ENCODE measurements at places on chromosomes 5 and 9.

DNA sequence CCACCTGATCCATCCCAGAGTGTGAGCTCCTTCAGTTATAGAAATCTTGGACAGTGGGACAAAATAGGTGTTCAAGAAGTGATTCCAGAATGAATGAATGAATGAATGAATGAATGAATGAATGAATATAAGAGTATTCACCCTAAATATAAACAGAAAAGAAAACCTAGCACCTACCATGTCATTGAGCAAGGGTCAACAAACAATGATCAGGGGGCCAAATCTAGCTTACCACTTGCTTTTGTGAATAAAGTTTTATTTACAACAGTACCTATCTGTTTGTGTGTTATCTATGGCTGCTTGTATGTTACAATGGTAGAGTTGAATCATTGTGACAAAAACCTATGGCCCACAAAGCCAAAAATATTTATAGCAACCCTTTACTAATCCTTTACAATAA lies 43.9 kb upstream of the CEP78 start:
- no peak for DNase-seq

GRCh38 chr5:55908804-55909203 lies 57.6 kb downstream of the IL31RA start:
- DNase-seq: no peak

DNA sequence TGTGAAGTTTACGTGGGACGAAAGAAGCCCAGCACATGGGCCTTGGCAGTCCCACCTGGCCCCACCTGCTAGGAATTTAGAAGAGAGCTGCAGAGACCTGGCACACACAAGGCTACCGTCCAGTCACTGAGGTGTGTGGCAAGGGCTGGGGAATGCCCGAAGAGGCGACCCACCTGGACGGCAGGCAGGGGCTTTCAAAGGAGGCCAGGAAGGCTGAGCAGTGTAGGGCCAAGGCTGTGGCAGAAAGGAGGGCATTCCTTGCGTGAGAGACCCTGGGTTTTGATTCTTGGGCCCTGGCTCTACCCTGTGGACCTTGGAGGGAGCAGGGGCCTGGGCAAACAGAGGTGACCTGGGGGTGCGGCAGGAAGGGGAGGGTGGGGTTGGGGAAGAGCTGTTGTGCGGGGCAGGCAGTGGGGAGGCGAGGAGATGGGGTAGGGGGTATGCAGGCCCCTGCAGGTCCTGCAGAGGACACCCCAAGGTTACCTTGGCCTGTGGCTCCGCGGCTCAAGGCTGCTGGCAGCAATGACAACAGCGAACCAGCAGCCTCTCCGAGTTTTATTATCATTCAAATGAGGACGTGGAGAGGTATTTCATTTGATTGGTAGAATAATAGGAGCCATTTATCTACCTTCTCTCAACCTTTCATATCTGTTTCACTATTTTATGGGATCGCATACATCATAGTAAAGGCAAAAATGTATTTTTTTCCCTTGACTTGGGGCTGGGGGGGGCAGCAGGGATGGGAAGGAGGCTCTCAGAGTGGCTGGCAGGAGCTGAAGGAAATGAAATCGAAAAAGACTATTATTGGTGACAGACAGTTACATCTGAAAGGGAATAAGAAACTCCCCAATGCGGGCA lies 24.8 kb downstream of the TSPAN17 start:
- no peak for DNase-seq

DNA sequence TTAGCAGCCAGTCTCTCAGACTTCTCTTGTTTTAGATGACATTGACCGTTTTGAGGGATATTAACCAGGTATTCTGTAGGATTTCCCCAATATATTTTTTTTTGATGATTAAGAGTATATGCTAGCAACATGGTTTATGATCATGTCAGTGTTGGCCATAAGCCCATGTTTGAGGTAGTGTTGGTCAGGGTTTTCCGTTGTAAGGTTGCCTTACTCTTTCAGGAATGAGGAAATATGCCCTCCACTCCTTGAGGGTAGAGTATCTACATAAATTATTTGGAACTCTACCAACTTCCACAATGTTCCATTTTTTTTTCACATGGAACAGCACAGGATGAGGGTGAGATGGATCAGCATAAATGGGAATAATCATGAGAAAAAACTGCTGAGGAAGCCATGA lies 188.4 kb upstream of the PRDM9 start:
- DNase-seq: no peak

DNA sequence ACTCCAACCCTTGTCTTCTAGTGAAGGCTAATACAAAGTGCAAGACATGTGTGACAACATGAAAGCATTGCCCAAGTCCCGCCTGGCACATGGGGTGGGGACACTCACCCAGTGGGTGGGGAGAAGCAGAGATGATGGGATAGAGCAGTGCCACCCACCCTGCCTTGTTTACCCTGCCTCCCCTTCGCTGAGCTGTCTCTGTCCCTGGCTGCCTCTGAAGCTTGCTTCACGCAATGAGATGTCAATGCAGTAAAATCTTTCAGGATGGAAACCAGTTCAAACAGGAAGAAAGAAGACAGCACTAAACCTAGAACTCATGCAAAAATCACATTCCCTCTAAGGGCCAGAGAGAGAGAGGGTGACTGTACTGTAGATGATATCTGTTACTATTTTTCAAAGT lies 148.0 kb downstream of the INSYN2B start:
- DNase-seq: no peak

DNA sequence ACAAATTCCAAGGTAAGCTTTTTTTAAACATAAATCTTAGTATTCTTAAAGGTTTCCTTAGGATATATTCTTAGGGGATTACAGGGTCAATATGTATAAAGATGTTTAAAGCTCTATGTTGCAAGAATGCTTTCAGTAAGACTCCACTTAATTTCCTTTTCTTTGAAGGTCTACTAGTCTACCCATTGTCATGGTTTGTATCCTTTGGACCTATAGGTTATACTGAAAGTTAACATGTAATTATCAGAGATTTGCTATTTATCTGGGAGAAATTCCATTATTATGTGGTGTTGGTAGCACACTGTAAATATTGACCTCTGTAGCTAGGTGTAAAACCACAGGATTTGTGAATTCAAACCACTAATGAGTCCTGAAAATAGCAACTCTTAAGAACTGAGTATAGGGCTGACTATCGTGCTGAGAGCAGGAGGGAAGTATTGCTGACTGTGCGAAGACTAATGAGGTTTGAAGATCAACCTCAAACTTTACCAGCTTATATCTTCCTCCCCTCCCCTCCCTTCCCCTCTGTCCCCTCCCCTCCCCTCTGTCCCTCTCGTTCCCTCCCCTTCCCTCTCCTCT lies 85.6 kb downstream of the GADD45G start:
- DNase-seq: peak; percentile 56

- DNase-seq: no peak
Measured at GRCh38 chr5:96885518-96886338, 9.4 kb downstream of the ERAP2 start.

DNA sequence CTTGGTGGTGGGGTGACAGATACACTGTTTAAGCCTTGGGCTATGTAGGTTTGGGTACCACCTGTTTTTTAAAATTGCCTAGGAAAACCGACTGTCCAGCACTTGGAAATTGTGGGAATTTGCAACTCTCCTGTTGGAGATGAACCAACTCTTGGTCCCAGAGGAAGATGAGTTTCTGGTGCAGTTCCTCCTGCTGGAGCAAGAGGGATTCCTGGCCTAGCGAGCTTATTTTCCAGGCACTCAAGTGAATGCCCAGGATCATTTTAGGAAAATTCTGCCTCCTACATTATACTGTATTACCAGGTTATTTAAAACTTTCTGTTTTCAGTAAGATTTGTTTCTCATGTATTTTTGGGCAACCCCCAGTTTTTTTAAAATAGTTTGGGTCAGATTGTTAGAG lies 33.7 kb downstream of the AP3S1 start:
- no peak for DNase-seq

- peak; percentile 66 for DNase-seq
Measured at GRCh38 chr5:76691467-76692273, 24.3 kb upstream of the F2R start.

- peak; percentile 51 for DNase-seq
Measured at GRCh38 chr9:35749515-35750255, 598 bp downstream of the RGP1 start.

- DNase-seq: no peak
Measured at GRCh38 chr5:38431242-38431853, 125.1 kb downstream of the LIFR start.

All from T-helper 1 cell (primary cell).